ENCODE measurements at places on chromosomes 12 and 14.

DNA sequence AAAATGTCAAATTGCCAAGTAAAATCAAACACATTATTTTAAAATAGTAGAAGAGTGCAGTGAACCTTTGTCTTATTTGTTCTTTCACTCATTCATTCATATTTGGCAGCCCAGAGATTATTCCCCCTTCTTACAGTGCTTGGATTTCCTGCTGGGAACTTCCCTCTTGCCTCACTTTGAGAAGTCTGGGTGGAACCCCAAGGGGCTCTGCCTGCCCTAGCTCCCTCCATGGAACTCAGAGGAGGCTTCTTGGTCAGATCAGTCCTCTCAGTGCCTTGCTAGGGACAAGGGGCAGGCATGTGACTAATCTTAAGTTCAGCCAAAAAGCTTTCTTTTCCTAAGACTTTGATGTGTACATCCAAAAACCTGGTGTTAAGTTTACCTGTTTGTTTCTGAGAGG is 84.7 kb upstream of the OVCH1 start:
- no peak for DNase-seq

DNA sequence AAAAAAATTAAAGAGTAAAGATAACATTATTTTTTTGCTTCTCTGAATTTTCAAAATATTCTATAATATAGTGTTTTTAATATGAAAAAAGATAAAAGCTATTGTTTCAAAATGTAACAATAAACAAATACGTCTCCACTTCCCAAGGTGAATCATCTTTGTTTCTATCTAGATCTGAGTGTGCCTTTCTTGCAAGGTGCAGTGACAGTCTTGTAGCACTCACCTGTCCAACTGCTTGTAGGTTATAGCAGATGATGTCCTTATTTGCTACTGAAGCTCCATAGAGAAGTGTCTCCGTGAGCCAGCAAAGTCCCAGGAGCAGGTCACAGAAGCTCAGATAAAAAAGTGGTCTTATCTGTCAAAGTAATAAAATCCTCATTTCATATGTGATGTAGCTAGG is 21.4 kb downstream of the TMEM116 start:
- DNase-seq = no peak

GRCh38 chr12:64598831-64599230 is 11.5 kb upstream of the RASSF3 start:
- DNase-seq = no peak

DNA sequence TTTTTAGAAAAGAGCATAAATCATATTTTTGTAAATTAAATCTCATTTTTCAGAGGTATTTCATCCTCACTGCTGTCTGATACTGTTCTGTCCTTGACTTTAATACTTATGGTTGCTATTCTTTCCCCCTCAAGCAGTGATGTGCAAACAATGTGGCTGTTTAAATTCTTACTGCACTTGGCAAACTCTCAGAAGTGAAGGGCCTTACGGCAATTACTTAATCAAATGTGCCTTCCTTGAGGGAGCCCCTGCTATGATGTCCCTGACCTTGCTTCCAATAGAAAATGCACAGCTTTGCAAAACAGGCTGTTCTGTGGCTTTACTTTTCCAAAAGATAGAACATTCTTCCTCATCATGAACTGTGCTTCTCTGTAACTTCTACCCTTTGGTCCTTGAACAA is 35.2 kb downstream of the UBE3B start:
- DNase-seq = no peak

DNA sequence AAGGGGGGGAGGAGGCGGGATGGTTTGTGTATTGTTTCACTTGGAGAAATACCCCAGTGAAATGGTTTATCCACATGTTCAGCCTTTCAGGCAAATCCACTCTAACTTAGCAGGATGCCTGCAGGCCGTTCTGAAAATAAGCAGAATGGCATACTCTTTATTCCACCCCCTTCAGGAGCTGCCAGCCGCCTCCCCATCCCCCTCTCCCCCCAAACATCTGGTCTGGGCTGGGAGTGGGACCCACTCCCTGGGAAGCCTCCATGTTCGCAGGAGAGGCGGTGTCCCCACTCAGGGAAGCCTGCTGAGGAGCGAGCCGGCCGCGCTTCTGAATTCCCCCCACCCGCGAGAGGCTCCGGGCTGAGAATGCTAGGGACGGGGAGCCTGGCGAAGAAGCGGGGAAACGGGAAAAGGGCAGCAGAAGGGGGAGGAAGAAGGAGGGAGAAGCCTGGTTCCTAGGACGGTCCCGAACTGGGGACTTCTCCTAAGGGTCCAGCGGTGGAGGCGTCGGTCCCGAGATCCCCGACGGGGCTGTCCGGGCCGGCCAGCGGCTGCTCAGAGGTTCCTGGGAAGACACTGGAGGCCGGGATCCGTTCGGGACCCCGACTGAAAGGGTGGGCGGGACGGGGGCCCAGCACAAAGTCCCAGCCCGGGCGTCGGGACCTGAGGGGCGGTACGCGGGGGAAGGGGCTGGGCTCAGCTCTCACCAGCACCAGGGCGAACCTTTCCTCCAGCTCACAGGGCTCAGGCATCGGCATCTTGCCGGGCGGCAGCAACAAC is 666 bp downstream of the FMNL3 start:
- no peak for DNase-seq

GRCh38 chr14:42192738-42193653 is 586.3 kb downstream of the LRFN5 start:
- DNase-seq = no peak

Data from iPS DF 19.7 (cell line).